SJSA1 (cell line): ENCODE measurements at places on chromosomes 6 and 20. TPM values are rescaled to one million over a fixed set of nuclear protein-coding genes. Genes with fewer than 3 reads are reported as not detected.

GRCh38 chr6:74434171-74434570, 738.2 kb downstream of the CD109 start:
- DNase-seq = no peak

- no peak for DNase-seq
Measured at GRCh38 chr6:133247581-133247980, 6.4 kb downstream of the EYA4 start.

- DNase-seq = no peak
Measured at GRCh38 chr6:136604928-136605510, 54.8 kb upstream of the MAP7 start.

DNA sequence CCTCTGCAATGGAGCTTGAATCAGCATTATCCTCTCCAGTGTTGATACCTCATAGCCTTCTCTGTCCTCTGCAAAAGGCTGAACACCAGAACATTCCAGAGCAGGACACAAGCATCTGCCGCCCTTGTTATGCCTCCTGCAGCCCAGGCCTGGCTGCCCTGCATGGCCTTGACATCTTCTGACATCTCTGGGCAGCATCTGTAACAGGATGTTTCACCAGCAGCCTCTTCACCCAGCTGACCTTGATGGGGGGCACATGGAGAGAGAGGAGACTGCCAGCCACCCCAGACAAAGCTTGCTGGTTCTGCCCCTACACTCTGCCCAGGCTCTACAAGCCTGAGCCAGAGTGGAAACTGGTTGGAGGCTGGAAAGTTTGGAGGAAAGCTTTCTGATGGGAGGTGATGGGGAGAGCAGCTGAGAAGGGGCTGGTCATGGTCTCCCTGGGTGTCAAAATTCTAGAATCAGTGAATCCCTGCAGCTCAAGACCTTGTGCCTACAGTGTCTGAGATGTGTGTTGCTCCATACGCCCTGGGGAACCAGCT, 145.1 kb downstream of the MRPL14 start:
- no peak for DNase-seq

GTPBP2 gene
- 57.3 and 59.8 TPM in 2 replicates for total RNA-seq

PLAGL1 gene
- total RNA-seq = 3.4 and 7.2 TPM in 2 replicates

GRCh38 chr6:87473419-87473903, 687 bp downstream of the SLC35A1 start:
- DNase-seq = no peak
